ENCODE measurements at places on chromosomes 16 and 17. TPM values are rescaled to one million over a fixed set of nuclear protein-coding genes. Genes with fewer than 3 reads are reported as not detected.

The QPRT gene
- 15.0 TPM for total RNA-seq

- peaks cover 30% of the 10 kb centered on the region for H3K36me3 ChIP-seq
- peaks cover 22% of the 10 kb centered on the region for H3K4me1 ChIP-seq
- H3K27me3 ChIP-seq: no peaks in the 10 kb centered on the region
- DNase-seq: no peak
- peak overlapping the region; percentile 0 for H3K4me3 ChIP-seq
- peak overlapping the region; percentile 47 for H3K27ac ChIP-seq
Observed at GRCh38 chr16:68247400-68247799, 2.2 kb downstream of the PLA2G15 start.

DNA sequence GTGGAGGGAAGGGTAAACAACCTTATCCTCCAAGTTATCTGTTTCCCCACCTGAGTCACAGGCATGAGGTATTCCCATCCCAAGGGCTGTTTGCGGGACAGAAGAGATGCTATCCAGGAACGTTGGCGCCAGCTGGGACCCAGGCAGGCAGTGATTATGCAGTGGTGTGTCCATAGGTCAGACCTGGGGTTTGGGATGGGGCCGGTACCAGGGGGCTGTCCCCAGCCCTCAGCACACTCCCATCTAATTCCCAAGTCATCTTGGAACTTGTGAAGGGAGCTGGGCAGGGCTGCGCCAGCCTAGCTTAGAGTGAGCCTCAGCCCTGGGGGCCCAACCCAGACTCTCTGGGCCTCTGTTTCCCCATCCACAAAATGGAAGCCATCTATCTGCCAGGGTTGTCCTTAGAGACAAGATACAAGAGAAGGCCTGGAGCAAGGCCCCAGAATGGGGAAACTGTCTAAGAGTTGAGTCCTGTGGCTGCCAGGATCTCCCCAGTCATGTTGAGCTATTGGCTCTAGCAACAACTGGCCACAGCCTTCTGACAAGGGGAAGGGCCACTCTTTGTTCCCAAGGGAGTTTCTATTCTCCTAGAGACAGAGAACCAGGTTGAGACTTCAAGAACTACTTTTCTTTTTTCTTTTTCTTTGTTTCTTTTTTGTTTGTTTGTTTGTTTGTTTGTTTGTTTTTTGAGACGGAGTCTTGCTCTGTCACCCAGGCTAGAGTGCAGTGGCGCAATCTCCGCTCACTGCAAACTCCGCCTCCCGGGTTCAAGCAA is 9.8 kb upstream of the JUP start:
- peaks cover 31% of the 10 kb centered on the region for H3K4me1 ChIP-seq
- DNase-seq: no peak
- no peak overlapping the region for H3K27ac ChIP-seq
- H3K4me3 ChIP-seq: no peak overlapping the region

The CCL23 gene
- 26.5 TPM for total RNA-seq

GRCh38 chr16:73068541-73069401 is 20.8 kb upstream of the ZFHX3 start:
- peak overlapping the region; percentile 85 for H3K27ac ChIP-seq
- peaks cover 59% of the 10 kb centered on the region for H3K4me1 ChIP-seq
- DNase-seq: peak; percentile 90
- H3K4me3 ChIP-seq: no peak overlapping the region
- peaks cover 30% of the 10 kb centered on the region for H3K27me3 ChIP-seq
- H3K36me3 ChIP-seq: no peaks in the 10 kb centered on the region

- H3K36me3 ChIP-seq: no peaks in the 10 kb centered on the region
- H3K4me1 ChIP-seq: no peaks in the 10 kb centered on the region
- no peak overlapping the region for H3K4me3 ChIP-seq
- H3K27ac ChIP-seq: no peak overlapping the region
- DNase-seq: no peak
Observed at GRCh38 chr16:79109771-79110170, 490.8 kb downstream of the MAF start.

GRCh38 chr17:70181376-70181775 is 12.0 kb downstream of the KCNJ2 start:
- no peaks in the 10 kb centered on the region for H3K4me1 ChIP-seq
- H3K27me3 ChIP-seq: no peaks in the 10 kb centered on the region
- no peak overlapping the region for H3K4me3 ChIP-seq
- H3K27ac ChIP-seq: no peak overlapping the region
- H3K36me3 ChIP-seq: peaks cover 5% of the 10 kb centered on the region

- DNase-seq: no peak
- H3K27me3 ChIP-seq: no peaks in the 10 kb centered on the region
- no peak overlapping the region for H3K4me3 ChIP-seq
- no peaks in the 10 kb centered on the region for H3K4me1 ChIP-seq
Observed at GRCh38 chr17:32894245-32894644, 17.3 kb upstream of the MYO1D start.

GRCh38 chr17:61248399-61248798 is 151.2 kb upstream of the TBX2 start:
- no peak overlapping the region for H3K4me3 ChIP-seq
- H3K4me1 ChIP-seq: peaks cover 51% of the 10 kb centered on the region
- DNase-seq: no peak

- no peak for DNase-seq
- H3K36me3 ChIP-seq: no peaks in the 10 kb centered on the region
- no peak overlapping the region for H3K4me3 ChIP-seq
Observed at GRCh38 chr17:4487820-4488716, 10.6 kb upstream of the SPNS2 start.

GRCh38 chr17:19702217-19702641 is 14.2 kb downstream of the SLC47A2 start:
- no peak for DNase-seq
- H3K27ac ChIP-seq: no peak overlapping the region
- no peaks in the 10 kb centered on the region for H3K36me3 ChIP-seq

DNA sequence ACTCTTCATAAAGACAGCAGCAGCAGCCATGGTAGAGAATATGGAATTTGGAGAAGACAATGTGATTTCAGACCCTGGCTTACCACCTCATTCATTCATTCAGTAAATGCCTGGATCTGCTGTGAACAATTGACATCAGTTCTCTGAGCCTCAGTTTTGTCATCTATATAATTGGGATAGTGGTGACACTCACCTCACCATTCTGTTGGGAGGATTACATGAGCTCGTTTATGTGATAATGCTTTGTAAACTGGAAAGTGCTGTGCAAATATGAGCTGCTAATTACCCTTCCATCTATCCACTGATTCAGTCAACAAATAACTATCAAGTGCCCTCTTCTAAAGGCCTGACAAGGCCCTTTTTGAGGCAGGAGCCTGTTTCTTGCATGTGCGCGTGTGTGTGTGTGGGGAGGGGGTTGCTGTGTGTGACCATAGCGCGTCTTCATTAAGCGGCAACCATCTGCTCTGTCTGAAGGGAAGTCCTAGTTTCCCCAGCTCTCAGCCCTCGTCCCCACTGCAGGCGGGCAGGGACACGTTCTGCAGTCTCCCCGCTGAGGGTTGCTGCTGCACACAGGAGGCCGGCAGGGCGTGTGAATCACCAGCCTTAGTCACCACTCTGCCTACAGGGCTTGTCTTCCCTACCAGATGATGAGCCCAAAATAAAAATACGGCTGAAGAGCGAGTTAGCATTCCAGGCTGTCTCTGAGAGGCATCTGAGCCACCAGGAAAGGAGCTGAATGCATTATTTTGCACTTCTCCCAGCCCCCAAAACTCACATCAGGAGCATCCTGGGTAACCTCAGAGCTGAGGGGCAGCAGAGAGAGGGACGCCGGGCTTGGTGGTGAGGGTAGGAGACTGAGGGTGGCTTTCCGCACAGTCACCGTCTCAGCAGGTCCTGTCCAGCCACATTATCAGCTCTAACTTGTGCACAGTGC is 19.9 kb downstream of the ARL4D start:
- no peaks in the 10 kb centered on the region for H3K36me3 ChIP-seq
- H3K4me1 ChIP-seq: peaks cover 18% of the 10 kb centered on the region
- H3K27me3 ChIP-seq: no peaks in the 10 kb centered on the region
- DNase-seq: no peak

The CA5A gene
- total RNA-seq: not detected

DNA sequence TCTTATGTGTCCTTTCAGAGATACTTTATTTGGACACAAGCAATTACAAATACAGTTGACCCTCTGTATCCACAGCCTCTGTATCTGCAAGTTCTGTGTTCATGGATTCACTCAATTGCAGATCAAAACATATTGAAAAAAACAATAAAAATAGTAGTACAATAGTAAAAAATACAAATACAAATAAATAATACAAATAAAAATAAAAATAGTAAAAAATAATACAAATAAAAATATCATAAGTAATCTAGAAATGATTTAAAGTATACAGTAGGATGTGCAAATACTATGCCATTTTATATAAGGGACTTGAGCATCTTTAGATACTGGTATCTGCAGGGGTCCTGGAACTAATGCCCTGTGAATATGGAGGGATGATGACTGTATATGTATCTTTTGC is 47.4 kb upstream of the WSB1 start:
- H3K27me3 ChIP-seq: no peaks in the 10 kb centered on the region
- H3K27ac ChIP-seq: peak overlapping the region; percentile 63
- no peak overlapping the region for H3K4me3 ChIP-seq
- H3K36me3 ChIP-seq: no peaks in the 10 kb centered on the region
- peaks cover 71% of the 10 kb centered on the region for H3K4me1 ChIP-seq
- no peak for DNase-seq

- no peak overlapping the region for H3K27ac ChIP-seq
- no peaks in the 10 kb centered on the region for H3K4me1 ChIP-seq
- H3K27me3 ChIP-seq: no peaks in the 10 kb centered on the region
- H3K4me3 ChIP-seq: no peak overlapping the region
- DNase-seq: no peak
- no peaks in the 10 kb centered on the region for H3K36me3 ChIP-seq
Observed at GRCh38 chr17:52738791-52739190, 580.3 kb upstream of the CA10 start.

DNA sequence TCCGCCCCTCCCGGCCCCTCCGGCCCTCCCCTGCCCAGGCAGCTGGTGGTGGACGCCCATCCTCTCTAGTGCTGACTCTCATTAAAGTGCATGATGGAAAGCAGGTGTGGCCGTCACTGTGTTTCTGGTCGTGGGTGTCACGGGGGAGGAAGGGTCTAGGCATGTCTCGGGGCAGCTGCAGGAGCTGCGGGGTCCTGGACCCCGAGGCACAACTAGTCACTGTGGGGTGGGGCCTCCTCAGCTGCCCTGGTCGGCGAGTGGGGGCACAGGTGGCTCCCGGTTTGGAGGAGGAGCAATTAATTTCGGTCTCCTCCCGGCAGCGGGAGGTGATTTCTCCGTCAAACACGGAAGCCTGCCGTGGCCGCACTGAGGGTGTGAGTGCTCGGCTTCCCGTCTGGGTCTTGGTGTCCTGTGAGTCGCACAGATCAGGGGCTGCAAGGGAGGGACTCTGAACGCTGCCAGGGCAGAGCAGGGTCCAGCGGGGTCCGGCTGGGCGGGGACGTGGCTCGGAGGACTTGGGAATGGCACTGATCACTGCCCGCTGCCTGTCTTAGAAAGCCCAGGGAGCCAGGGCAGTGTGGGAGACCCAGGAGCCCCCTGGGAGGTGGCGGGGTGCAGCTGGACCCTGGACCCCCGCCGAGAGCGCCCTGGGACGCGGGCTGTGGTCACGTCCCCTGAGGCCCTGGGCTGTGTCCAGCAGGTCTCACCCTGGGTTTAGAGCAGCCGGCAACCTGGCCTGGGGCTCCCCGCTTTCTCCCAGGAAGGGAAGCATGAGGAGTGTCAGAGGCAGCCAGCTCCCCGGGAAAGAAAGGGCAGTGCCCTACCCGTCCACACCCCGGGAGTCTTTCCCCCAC is 3.3 kb downstream of the TPSD1 start:
- H3K4me3 ChIP-seq: no peak overlapping the region
- H3K36me3 ChIP-seq: no peaks in the 10 kb centered on the region
- no peak overlapping the region for H3K27ac ChIP-seq
- peaks cover 49% of the 10 kb centered on the region for H3K27me3 ChIP-seq

The NPW gene
- not detected for total RNA-seq

- H3K36me3 ChIP-seq: no peaks in the 10 kb centered on the region
- no peak for DNase-seq
- H3K27ac ChIP-seq: no peak overlapping the region
- H3K27me3 ChIP-seq: no peaks in the 10 kb centered on the region
- no peaks in the 10 kb centered on the region for H3K4me1 ChIP-seq
- H3K4me3 ChIP-seq: no peak overlapping the region
Observed at GRCh38 chr17:21676281-21677111, 15.8 kb upstream of the KCNJ18 start.

DNA sequence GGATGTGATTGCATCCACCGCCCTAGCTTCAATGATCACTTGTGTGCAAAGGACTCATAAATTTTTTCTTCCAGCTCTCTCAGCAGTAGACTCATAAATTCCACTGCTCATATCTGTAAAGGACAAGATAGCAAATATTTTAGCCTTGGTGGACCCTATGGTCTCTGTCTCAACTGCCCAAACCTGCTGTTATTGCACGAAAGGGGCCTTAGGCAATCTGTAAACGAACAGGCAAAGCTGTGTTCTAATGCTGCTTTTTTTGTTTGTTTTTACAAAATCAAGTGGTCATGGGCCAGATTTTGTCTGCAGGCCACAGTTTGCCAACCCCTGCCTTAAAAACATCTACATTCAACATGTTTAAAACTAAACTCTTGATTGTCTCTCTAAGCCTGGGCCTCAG is 34.1 kb downstream of the FAM20A start:
- no peak for DNase-seq
- H3K27me3 ChIP-seq: no peaks in the 10 kb centered on the region
- H3K4me3 ChIP-seq: no peak overlapping the region
- H3K27ac ChIP-seq: peak overlapping the region; percentile 55
